ENCODE measurements at places on chromosomes 11 and 22.
A peak's percentile ranks its signal among the peaks of the same experiment; 100 is the strongest.

GRCh38 chr11:109733245-109733644 is 311.3 kb downstream of the C11orf87 start:
- no peak for DNase-seq

DNA sequence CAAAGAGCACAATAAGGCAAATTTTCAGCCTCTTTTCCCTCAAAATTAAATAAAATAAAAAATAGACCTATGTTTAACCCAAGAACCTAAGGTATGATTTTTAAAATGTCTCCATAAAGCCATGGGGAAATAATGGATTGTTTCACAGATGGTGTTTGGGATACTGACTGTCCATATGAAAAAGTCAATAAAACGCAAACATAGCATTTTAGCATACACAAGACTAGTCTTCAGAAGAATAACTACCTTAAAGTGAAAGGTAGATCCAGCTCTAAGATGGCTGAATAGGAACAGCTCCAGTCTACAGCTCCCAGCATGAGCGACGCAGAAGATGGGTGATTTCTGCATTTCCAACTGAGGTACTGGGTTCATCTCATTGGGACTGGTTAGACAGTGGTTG is 16.1 kb downstream of the PTH start:
- DNase-seq: no peak

DNA sequence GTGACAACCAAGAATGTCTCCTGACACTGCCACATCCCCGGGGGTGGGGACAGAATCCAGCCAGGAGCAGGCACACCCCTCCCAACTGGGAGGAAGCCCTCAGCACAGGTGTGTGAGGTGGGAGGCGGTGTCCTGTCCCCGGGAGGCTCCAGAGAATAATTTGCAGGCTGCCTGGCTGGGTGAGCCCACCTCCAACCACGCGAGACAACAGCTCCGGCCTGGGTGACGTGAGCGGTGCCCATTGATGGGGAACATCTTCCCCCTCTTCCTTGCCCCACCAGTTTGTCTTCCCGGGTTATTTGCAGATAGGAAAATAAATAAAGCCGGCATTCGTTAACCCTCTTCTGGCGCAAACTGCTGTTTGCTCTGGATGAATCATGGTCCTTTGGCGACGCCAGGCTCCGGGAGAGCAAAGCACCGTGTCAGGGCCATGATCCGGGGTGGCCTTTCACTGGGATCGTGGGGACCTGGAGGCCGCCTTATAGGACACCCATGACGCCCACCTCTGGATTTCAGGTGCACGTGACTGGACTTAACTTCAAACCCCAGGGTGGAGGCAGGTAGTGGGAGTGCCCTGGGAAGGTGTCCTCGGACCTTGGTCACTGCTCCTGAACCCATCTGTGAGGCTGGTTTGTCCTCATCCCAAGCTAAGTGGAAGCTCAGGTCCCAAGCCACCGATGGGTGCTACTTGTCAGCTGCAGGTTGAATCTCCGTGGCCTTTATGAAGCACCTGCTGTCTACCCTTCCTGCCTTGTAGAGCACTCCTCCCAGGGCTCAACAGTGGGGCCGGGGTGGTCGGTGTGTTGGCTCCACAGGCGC is 13.9 kb downstream of the CCND1 start:
- peak; percentile 44 for DNase-seq

DNA sequence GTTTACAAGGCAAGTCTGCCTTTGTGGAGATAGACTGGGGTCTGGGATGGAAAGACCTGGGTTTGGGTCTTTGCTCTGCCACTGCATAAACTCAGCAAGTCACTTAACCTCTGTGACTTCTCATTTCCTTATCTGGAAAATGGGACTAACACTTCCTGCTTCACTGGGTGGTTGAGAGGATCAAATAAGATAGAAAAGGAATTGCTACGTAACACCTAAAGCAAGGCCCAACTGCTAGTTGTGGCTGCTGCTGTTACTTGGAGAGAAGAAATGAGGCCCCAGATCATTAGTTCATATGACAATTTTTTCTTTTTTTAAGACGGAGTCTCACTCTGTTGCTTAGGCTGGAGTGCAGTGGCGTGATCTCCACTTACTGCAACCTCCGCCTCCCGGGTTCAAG is 5.9 kb downstream of the PTPRJ start:
- no peak for DNase-seq

DNA sequence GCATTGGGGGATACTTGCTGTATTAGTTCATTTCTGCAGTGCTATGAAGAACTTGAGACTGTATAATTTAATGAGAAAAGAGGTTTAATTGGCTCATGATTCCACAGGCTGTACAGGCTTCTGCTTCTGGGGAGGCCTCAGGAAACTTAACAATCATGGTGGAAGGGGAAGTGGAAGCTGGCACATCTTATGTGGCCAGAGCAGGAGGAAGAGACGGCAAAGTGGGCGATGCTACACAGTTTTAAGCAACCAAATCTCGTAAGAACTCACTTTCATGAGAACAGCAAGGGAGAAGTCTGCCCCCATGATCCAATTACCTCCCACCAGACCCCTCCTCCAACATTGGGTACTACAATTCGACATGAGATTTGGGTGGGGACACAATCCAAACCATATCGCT is 55.1 kb downstream of the TMPRSS5 start:
- DNase-seq: no peak

Measured in NCI-H345 (cell line).